Activated CD4-positive, alpha-beta memory T cell treated with anti-CD3 and anti-CD28 coated beads for 36 hours (primary cell): ENCODE measurements at places on chromosomes 13 and 19. TPM values are rescaled to one million over a fixed set of nuclear protein-coding genes. Genes with fewer than 3 reads are reported as not detected.

GRCh38 chr19:29576046-29576606 is 30.0 kb upstream of the POP4 start:
- DNase-seq: peak; percentile 42

DNA sequence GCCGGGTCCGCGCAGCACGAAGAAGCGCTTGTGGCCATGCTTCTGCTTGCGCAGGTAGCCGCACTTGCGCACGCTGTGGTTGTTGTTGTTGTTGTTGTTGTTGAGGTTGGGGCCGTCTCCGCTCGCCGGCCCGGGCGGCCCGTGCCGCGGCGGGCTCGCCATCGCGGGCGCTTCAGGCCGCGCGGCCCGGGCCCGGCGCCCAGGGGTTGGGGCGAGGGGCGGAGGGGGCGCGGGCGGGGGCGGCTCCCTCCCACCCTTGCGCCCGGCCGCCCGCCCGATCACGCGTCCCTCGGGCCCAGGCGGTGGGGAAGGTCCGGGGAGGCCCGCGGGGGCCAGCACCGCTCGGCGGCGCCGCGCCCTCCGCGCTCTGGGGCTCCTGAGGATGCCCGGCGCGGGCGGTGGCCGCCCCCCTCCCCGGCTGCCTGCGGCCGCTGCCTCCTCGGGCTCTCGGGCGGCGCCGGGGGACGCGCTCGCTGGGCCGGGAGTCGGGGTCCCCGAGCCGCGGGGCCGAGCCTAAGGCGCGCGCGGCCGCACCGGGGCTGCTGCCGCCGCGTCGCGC is 412 bp downstream of the IRS2 start:
- DNase-seq: no peak

DNA sequence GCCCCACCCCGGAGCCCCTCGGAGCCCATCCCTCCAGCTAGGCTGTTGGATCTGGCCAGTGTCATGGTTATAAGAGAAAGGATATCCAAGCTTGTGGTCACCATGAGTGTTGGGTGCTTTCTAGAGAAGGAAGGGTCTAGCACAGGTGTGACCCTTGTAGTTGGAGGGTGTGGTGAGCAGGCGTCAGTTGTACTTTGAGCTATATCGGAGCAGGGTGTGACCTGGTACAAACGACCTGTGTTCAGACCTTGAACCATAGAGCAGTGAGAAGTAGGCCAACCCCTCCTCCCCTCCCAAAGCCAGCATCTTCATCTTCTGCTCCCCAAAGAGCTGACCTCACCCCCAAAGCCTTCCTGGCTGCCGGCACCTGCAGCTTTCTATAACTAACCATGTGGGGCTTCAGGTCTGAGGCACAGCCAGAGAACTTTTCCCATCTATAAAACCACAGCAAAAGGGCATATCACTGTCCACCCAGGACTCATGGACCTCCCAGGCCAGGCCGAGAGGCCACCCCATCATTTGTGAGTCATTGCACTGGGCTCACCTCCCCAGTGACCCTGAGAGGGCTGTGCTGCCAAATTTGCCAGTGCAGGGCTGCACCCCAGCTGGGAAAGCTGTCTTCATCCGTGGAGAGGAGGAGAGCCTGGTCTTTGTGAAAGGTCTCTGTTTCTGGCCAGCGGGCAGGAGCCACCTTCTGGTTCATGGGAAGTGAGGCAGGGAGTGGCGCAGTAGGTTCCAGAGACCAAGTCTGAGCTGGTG is 14.2 kb downstream of the RAB8A start:
- DNase-seq: no peak

- DNase-seq: no peak
These were observed 27.4 kb upstream of the SCEL start for GRCh38 chr13:77507931-77508776.

DNA sequence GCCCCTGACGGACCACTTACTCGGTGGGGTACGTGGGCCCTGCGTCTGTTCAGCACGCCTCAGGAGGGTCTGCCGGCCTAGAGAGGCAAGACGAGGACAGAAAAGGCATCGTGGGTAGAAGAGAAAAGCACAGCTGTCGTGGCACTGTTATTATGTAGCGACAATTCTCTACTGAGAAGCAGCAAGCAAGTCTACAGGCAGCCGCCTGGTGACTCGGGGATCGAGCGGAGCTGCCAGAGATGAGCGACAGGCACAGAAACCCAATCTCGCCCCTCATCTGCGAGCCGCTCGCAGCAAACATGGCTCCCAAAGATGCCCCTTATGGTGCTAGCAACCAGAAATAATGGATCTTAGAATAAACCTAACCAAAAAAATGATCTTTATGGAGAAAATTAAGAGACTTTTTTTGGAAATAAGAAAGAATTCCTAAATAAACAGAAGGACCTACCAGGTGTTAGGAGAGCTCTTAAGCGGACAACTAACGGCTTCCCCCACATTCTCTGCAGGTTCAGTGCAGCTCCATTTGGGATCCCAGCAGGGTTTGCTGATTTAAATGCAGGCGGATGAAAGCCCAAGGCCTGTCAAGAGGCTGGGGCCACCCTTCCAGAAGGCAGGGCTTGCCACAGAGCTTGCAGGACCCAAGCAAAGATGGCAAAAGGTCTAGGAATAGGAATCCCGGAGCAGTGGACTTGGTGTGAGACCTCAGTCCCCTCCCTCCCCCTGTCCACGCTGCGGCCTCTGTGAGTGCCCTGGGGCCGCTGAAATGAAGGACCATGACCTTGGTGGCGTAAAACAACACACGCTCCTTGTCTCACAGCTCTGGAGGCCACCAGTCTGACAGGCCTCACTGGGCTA is 152.6 kb downstream of the KDM4B start:
- DNase-seq: no peak

GRCh38 chr19:58328999-58329398 is 2.2 kb downstream of the ZSCAN22 start:
- peak; percentile 24 for DNase-seq

- peak; percentile 31 for DNase-seq
These were observed 9.6 kb downstream of the C19orf25 start for GRCh38 chr19:1469255-1470054.

DNA sequence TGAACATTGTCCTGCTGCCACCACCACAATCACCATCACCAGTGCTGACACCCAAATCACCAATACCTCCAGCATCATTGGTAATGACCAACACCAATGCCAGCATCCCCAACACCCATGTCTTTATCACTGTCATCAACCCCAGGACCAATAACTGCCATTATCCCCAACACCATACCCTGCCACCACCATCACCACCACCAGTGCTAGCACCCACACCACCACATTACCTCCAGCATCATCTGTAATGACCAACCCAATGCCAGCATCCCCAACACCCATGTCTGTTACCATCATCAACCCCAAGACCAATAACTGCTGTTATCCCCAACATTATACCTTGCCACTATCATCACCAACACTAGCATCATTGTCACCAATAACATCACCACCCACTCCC is 2.6 kb downstream of the LGI4 start:
- DNase-seq: no peak

GRCh38 chr19:6737873-6738786 is 750 bp upstream of the GPR108 start:
- peak; percentile 91 for DNase-seq

GRCh38 chr13:24124789-24125476 is 35.6 kb upstream of the SPATA13 start:
- DNase-seq: no peak

GRCh38 chr13:40185414-40185813 is 481.0 kb downstream of the FOXO1 start:
- no peak for DNase-seq

GRCh38 chr13:99489028-99489427 is 12.2 kb upstream of the TM9SF2 start:
- no peak for DNase-seq

The UBE2L5 gene
- total RNA-seq: not detected
